ENCODE measurements at places on chromosomes 7 and 10.

- DNase-seq: no peak
These were observed 82.2 kb downstream of the FAM107B start for GRCh38 chr10:14692344-14693076.

- no peak for DNase-seq
These were observed 482.6 kb downstream of the IPMK start for GRCh38 chr10:57785068-57785467.

DNA sequence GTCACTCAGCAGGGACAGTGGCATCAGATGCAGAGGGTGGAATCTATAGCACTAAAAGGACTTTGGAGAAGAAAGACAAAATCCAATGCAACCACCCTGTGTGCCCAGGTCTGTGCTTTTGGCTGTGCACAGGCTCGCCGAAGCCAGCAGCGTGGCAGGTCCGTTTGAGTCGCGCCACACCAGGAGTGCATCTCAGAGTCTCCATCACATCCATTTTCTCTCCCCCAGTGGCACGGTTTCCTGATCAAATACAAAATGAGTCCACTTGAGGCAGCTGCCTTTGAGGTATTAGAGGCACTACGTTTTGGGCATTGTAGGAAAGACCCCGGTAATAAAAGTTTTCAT lies 23.4 kb upstream of the PROSER2 start:
- DNase-seq: no peak

DNA sequence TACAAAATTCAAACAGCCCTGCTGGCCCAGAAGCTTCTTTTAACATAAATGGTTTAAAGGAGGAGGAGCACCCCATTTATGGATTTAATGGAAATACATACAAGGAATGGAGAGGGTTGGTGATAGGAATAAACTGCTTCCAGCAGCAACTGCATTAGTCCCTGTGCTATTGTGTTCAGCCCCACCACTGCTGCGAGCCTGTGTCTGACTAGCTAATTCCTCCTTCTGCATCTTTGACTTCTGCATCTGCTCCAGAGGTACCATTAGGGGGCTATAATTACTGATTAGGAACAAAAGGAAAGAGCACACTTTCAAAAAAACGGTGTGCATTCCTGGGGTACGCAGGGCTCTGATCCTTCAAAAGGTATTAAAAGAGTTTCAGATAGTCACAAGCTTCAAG lies 24.8 kb downstream of the CDCA7L start:
- no peak for DNase-seq

- no peak for DNase-seq
These were observed 26.5 kb upstream of the SPOCK2 start for GRCh38 chr10:72114706-72115450.

GRCh38 chr10:77666821-77667220 lies 29.2 kb upstream of the KCNMA1 start:
- no peak for DNase-seq

GRCh38 chr7:91973639-91974038 lies 33.0 kb downstream of the AKAP9 start:
- DNase-seq: no peak

DNA sequence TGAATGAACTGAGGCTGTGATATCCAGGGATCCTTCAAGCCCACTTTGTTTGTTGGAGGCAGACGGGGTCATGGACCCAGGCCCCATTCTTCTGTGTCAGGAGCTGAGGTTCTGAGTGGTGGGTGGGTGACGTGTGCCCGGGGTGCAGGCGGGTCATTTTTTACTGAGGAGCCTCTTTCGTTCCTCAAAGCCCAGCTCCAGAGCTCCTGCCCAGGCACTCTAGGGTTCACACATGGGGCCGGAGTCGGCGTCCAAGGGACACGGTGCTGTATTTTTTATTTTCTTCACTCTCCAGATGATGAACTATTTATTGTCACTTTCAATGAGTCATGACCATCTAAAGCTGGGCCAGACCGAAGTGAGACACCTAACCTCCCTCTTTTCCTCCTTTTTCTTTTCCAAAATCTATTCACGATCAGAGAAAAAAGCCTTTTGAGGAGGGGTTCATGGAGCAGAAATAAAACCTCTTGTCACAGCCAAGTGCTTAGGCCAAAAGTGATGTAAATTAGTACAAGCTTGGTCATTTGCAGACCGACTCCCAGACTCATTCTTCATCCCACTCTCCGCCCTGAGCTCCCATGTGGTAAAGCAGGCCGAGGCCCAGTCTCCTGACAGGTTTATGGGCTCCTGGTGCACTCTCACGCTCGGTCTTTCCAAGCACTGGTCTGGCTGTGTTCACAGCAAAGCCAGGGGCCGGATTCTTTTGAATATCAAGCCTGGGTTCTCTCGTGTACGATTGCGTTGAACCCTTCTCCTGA lies 41.4 kb upstream of the PITRM1 start:
- no peak for DNase-seq

- DNase-seq: no peak
These were observed 7.8 kb downstream of the PTF1A start for GRCh38 chr10:23199768-23200511.

DNA sequence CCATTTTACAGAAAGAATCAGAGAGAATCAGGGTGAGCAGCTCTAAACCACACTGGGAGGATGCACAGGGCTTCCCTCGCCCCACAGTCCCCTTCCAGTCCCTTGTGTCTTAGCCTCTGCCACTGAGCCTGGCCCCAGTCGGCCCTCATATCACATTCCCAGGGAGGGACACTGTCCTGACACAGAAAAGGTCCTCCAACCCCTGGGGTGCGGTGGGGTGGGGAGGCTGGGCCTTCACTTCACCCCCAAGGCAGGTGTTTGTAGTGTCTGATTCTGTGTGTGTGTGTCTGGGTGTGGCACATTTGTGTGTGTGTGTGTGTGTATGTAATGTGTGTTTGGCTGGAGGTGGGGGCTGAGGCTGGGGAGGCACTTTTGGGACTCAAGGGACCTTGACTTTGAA lies 1.8 kb upstream of the KCP start:
- no peak for DNase-seq

- no peak for DNase-seq
These were observed 39.8 kb downstream of the PSMC2 start for GRCh38 chr7:103387242-103387641.

DNA sequence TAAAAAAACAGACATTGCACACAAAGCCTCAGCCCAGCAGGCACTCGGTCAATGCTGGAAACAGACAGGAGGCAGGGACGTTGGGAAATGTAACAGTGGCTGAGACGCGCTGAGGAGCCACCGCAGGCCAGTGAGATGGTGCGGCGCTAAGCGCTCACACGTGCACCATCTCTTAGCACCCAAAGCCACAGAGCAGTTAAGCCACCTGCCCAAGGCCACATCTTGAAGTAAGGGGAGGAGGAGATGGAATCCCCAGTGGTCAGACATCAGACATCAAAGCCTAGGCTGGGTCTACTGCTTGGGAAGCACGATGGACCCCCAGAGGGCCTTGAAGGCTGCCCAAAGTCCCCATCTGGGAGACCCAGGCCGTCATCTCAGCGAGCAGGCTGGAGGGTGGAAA lies 15.6 kb downstream of the LAT2 start:
- no peak for DNase-seq

DNA sequence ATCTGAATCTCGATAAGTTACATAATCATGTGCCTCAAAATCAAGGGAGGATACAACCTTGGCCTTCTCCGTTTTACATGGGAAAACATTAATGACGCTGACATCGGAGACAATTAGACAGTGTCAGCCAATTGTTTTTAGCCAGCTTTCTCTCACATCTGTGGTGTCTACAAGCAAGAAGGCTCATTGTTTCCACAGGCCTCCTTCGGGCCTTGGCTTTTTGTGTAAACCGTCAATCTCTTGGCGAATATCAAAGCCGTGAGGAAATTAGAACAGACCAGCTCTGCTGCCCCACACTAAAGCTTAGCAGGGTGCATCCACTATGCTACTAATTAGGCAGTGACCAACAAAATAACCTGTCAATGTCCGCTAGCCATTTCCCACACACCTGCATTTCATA lies 43.2 kb downstream of the VAX1 start:
- no peak for DNase-seq

GRCh38 chr10:60176925-60177324 lies 212.8 kb downstream of the ANK3 start:
- DNase-seq: no peak

DNA sequence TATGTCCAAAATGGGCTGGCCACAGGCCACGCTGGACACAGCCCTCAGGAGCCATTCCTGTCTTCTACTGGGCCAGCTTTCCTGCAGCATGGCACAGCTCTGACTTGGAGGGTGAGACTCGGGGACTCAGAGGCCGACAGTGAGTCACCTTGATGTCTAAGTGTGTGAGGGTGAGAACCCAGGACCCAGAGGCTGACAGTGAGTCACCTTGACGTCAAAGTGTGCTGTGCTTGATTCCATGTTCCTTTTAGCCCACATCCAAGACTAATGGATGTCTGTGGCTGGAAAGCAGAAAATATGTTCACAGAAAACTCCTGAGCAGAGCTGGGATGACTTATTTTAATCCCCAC lies 6.0 kb upstream of the FAM170B start:
- DNase-seq: no peak

DNA sequence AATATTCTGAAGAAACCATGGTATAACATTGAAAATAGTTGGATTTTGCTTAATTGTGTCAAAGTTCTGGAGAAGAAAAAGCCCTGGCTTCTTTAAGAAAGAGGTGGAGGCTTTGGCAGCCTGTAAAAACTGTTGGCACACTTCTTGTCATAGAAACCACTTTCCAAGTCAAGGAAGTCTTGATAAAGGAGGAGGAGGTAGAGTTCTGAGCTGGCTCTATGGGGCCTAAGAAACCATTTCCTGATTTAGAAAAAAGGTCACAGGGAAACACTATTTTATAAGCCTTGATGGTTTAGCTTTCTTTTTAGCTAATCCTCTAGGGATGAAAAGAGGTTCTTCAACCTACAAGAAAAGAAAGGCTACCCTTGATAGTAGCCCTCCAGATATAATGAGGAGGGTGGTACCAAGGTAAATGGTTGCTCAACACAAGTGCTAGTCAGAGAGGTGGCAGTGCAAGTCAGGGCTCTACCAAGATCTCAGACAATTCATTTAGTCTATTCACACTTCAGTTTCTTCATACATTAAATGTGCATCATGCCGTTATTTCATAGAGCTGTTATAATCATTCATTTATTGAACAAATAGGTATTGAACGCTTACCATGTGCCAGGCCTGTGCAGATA lies 346.9 kb downstream of the RNLS start:
- no peak for DNase-seq

GRCh38 chr10:43226441-43226840 lies 40.4 kb downstream of the RASGEF1A start:
- no peak for DNase-seq

- DNase-seq: no peak
These were observed 157.5 kb upstream of the KLF14 start for GRCh38 chr7:130891254-130892094.

DNA sequence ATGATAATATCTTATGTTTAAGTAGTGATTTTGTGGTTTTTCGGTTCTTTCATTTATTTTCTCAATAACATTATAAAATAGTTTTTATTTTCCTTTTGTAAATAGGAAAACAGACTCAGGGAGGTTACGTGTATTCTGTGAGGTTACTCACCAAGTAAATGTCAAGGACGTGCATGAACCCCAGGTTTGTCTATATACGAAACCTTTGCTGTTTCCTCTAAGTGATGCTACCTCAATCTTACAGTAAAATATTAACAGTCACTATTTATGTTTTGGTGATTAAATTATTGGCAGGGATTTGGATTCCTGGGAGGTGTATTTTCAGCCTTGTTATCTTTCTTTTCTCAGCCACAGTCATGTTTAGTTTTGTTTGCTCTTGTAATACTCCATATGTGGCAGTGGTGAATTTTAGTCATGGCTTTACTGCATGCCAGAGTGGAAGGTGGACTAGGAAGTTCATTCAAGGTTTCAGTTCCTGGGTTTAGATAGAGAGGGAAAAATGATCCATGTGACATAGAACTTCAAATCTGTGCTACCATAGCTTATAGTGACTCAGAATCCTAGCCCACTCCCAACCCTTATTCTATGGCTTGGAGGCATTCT lies 139.9 kb downstream of the ARL4A start:
- DNase-seq: no peak

- DNase-seq: no peak
These were observed 46.9 kb upstream of the SFMBT2 start for GRCh38 chr10:7457478-7458316.

- DNase-seq: no peak
These were observed 62.1 kb downstream of the MET start for GRCh38 chr7:116733924-116734580.

GRCh38 chr7:124275411-124275810 lies 242.5 kb upstream of the TMEM229A start:
- no peak for DNase-seq

DNA sequence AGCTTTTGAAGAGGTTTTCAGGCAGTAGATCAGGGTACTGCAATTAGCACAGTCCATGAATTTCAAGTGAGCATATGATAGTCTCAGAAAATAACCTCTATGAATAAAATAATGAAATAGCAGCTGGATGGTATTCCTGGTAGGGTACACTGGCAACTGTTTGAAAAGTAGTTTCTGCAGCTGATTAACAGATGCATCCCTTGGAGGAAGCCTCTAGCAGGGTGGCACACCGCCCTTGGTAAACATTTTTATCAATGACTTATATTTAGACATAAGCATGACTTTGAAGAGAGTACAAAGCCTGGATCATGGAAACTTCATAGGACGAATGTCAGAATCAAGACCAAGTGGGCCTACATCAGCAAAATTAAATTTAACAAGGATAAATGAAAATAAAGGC lies 26.8 kb downstream of the WNT16 start:
- no peak for DNase-seq

GRCh38 chr10:102814873-102815661 lies 22.1 kb downstream of the CYP17A1 start:
- DNase-seq: no peak

DNA sequence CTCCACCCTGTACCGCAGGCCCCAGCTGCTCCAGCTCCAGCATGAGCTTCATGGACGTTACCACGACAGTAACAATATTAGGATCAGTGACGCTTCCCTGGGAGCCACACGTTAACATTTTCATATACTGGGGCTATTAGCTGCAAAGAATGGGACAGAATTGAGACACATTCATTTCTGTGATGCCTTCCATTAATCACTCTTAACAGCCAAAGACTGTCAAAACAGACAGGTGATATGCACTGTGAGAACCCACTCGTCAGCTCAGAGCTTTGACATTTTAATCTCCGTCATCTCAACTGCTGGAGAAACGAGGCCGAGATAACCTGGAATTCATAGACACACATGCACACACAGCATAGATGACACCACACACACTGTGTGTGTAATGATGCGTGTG lies 408.4 kb upstream of the SHH start:
- DNase-seq: no peak

- no peak for DNase-seq
These were observed 14.2 kb downstream of the INPP5F start for GRCh38 chr10:119740096-119740495.

DNA sequence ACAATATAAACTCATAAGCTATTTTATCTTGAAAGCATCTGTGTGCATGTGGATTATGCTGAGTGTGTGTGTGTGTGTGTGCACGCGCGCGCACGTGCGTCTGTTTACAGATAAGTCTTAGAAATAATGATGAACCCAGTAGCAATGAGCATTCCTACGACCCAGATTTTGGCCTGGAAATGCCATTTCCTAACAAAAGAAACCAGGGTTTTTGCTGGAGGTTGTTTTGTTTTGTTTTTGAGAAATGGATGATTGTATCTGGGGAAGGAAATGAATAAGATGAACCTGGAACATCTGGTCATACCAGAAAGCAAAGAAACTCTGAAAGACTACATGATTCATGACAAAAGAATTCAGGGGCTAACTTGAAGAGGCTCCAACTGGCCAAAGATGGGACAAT lies 22.1 kb upstream of the LMOD2 start:
- no peak for DNase-seq

Measured in stimulated activated CD4-positive, alpha-beta T cell treated with anti-CD3 and anti-CD28 coated beads, Interleukin-12 subunit alpha, Interleukin-12 subunit beta, amount 100 ng/mL, for 48 hours (primary cell).